NCI-H1105 (cell line): ENCODE measurements at places on chromosomes 6 and 20.
A peak's percentile ranks its signal among the peaks of the same experiment; 100 is the strongest.

GRCh38 chr6:149840345-149841075 lies 23.6 kb downstream of the LRP11 start:
- DNase-seq, result peak; percentile 93

DNA sequence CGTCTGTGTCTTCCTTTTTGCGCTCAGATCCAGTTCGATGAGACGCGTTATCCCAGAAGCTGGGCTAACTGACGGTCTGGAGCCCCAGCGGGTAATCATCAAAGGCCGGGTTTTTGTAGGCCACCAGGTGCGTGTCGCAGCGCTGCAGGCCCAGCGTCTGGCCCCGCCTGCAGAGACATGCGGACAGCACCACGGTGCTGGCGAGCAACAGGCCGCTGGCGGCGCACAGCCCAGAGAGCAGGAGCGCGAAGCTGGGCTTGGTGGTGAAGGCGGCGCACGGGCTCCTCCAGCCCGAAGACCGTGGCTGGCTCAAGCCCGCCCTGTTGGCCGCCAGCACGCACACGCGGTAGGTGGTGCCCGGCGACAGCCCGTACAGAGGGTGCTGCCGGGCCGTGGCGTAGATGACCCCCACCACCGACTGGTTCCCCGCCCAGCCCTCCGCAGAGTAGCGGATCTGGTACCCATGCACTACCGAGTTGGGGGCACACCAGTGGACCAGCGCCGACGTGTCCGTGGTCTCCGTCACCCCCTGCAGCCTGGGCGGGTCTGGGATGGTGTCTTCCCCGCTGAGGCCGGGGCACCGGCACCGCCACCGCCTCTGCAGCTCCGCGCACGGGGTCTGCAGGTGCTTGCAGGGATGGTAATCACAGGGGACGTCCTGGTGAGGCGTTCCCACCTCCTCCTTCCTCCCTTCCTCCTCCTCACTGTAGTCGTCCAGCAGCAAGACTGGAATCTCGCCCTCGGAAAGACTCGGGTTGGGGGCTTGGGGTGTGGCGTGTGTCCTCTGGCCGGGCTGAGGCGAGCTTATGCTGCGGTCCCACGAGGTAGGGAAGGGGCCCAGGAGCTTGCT lies 12.7 kb downstream of the LRRN4 start:
- no peak for DNase-seq

DNA sequence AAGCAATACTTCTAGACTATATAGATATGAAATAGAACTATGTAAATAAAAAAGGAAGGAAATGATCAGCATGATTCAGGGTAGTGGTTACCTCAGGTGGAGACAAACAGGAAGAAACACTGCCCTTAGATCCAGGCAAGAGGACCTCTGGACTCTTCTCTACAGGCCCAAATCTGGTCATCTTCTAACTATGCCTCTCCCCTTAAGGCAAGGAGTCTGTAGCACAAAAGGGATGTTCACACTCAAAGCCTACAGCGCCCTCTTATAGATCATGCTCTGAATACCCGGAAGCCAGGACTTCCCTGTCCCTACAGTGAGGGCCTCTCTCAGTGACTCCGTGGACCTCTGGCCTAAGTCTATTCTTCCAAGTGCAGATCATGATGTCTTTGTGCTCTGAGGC lies 30.4 kb upstream of the HIVEP2 start:
- DNase-seq, result no peak

DNA sequence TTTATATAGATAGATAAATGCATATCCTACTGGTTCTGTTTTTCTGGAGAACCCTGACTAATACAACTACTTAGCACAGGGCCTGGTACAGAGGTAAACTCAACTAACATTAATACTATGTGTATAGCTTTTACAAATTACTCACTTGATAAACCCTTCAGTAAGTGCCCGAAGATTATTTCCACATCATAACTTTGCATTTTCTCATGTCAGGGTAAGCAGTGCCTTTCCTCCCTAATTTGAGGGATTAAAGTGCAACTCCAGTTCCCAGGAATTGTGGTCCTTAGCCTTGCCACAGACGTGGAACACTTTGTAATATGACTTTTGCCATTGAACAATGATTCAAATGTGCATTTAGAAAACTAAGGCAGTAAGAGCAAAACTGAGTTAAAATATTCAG lies 147.5 kb upstream of the SMLR1 start:
- no peak for DNase-seq

GRCh38 chr6:30447237-30447636 lies 42.1 kb upstream of the HLA-E start:
- no peak for DNase-seq

DNA sequence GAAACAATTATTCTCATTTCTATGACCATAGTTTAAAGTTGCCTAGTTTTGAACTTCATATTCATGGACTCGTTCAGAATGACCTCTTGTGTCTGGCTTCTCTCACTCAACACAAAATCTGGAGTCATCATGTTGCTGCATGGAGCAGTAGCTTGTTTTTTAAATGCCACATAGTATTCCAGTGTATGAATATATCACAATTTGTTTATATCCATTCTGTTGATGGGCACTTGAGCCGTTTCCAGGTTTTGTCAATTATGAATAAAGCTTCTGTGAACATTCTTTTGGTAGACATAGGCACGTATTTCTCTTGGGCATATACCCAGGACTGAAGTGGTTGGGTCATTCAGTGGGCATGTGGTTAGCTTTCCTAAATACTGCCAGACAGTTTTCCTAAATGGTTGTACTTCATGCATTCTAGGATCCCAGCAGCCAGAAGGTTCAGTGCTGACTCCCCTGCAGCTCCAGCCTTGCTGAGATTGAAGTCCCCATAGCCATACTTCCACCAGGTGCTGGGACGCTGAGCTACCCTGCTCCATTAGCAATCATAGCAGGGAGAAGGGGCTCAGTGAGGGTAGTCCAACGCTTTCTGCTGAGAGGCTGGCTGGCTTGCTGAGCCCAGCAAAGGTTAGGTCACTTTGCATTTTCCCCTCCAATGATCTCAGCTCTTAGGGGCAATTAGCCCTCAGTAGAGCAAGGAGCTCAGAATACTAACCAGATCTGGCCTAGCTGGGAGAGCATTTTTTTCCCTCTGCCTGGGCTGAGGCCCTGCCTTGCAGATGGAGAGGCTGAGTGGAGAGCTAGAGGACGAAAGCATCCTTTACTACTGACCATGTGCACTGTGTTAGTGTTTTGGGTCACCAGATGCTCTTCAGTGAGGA lies 35.7 kb upstream of the CTNNBL1 start:
- DNase-seq, result no peak

GRCh38 chr20:56289652-56290051 lies 41.1 kb downstream of the MC3R start:
- no peak for DNase-seq

DNA sequence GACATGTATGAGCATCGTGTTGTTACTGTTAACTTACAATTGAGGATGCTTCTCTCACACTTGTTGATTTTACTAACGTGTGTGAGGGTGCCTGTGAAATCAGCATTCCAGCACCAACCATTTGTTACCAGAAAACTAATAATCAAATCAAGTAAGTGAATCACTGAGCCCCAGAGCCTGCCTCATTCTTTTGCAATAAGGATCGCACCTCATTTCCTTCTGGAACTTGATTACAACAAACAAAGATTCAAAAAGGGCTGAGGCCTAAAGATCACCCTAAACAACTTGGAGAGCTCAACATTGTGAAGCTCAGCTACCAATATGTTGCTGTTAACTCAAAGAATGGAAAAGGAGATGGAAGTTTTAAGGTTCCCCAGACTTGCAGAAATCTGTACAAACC lies 274.7 kb downstream of the TFAP2A start:
- DNase-seq, result no peak

GRCh38 chr20:25257756-25258475 lies 10.0 kb downstream of the PYGB start:
- no peak for DNase-seq

- no peak for DNase-seq
Measured at GRCh38 chr6:21598674-21599023, 5.1 kb downstream of the SOX4 start.

GRCh38 chr6:89268776-89269175 lies 46.3 kb downstream of the GABRR2 start:
- no peak for DNase-seq

GRCh38 chr6:154526996-154527395 lies 16.5 kb upstream of the CNKSR3 start:
- no peak for DNase-seq

- no peak for DNase-seq
Measured at GRCh38 chr6:34157236-34157830, 11.4 kb upstream of the GRM4 start.

GRCh38 chr20:54103067-54103761 lies 32.8 kb upstream of the BCAS1 start:
- peak; percentile 41 for DNase-seq

DNA sequence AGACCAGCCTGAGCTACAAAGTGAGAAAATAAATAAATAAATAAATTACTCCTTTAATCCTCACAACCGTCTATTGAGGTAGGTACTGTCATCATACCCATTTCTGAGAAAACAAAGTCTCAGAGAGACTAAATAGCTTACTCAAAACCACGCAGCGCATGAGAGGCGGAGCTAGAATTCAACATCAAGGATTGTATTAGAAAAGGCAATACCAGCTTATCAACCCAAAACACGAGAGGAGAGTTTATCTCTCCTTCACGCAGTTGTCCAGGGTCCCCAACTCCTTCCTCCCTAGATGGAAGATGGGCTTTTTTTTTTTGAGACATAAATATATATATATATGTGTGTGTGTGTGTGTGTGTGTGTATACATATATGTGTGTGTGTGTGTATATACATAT lies 12.2 kb downstream of the HNF4A start:
- no peak for DNase-seq

DNA sequence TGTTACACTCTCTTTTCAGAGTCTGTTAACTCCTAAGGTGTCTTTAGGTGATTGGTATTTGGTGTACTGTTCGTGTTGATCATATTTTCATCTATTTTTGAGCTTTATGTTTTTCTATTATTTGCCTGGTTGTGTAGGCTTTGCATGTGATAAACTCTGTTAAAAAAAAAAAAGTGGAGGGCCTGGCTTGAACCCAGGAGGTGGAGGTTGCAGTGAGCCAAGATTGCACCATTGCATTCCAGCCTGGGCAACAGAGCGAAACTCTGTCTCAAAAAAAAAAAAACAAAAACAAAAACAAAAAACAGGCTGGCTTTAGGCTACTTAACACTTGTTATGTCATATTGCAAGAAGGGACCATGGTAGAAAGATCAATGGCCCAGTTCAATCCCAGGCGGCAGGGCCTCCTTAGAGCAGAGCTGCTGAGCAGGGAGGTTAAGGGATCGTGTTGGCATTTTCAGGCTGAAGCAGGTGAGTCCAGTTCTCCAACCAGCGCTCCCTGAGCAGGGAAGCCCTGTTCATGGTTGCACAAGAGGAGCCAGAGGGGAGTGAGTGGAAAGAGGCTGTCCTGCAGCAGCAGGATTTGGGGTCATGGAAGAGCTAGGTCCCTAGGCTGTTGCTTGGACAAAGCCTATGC lies 8.5 kb downstream of the PYGB start:
- no peak for DNase-seq

DNA sequence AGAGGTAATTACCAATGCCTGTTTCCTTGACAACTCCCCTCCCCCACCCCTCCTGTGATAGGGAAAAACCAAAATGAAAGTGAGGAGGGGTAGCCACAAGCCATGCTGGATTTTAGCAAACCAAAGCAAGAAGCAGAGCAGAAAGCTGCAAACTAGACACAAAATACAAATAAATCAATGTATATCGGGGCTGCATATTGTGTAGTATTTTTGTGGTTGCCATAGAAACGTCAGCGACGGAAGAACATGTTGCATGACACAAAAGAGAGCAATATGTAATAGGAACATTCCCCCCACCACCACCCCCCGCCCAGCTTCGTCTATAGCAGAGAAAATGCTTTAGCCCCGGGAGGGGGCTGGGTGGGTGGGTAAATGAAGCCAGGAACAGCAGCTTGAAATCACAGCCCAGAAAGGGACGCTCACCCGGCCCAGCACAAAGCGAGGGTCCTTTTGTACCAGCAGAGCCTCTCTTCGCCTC lies 548 bp downstream of the AGPAT4 start:
- DNase-seq, result peak; percentile 86

GRCh38 chr6:503610-504362 lies 112.2 kb downstream of the IRF4 start:
- DNase-seq, result no peak

DNA sequence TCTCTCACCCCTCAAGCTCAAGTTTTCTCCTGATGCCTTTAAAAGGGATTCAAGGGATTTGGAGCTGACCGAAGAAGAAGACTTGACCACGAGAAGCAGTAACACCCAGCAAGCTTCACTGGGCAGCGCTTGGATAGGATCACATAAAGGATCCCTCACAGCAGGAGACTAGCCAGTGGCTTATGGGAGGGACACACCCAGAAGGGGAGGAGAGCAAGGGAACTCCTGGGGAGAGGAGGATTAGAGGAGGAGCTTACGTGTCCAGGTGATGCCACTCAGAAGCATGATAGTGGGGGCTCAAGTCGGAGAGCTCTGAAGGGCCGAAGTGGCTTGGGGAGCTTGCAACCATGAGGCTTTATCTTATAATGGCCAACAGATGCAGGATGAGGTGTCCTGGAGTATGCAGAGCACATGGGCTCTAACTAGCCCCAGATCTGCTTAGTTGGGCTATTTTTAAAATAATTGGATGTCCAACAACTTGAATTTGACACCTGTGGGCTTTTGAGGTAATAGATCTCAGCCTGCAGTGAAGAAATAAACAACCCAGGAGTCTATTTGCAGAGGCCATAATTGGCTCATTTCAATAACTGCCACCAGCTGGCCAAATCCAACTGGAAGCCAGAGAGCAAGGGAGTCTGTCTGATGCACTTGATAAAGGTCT lies 137.9 kb upstream of the EXOC2 start:
- no peak for DNase-seq

DNA sequence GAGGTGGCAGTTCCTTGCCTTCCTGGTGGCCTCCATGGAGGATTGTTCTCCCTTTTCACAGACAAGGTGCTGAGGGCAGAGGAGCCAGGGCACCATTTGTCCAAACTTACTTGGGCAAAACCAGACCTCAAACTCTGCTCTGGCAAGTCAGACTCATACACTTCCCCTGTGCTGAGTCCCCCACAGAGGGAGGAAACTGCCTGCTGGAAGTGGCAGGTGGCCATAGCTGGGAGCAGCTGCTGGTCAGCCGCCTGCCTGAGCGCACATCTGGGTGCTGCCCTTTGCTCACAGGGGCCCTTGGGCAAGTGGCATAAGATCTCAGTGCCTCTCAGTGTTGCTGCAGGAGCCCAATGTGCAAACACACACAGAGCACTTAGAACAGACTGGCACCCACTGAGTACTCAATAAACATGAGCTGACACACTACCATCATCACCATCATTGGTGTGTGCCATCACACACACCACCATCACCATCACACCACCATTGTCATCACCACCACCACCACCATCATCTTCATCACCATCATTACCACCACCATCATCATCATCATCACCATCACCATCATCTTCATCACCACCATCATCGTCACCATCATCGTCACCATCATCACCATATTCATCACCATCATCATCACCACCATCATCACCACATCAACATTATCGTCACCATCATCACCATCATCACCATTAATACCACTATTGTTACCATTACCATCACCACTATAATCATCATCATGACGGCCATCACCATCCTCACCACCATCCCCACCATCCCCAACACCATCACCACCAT lies 17.6 kb downstream of the NOL4L start:
- DNase-seq, result no peak

GRCh38 chr20:44409132-44409600 lies 53.7 kb downstream of the HNF4A start:
- DNase-seq, result no peak
